ENCODE measurements at places on chromosomes 5 and 9. TPM values are rescaled to one million over a fixed set of nuclear protein-coding genes. Genes with fewer than 3 reads are reported as not detected.

GRCh38 chr9:112890106-112891081 lies at the start of gene SLC46A2:
Gene SLC46A2, minus strand, starts transcription at chr9:112890876. Its CDS starts 195 bp downstream, at chr9:112890681.
- no peaks in the 10 kb centered on the region for H3K36me3 ChIP-seq
- no peak within 1 kb of the TSS for H3K27ac ChIP-seq
- H3K27me3 ChIP-seq = no peaks in the 10 kb centered on the region
- H3K4me3 ChIP-seq = peak within 1 kb of the TSS; percentile 66
- no peaks in the 10 kb centered on the region for H3K4me1 ChIP-seq

GRCh38 chr5:150605546-150605945 lies 34.9 kb upstream of the SYNPO start:
- no peak overlapping the region for H3K4me3 ChIP-seq
- no peaks in the 10 kb centered on the region for H3K27me3 ChIP-seq
- H3K4me1 ChIP-seq = peaks cover 51% of the 10 kb centered on the region
- H3K27ac ChIP-seq = no peak overlapping the region
- H3K36me3 ChIP-seq = no peaks in the 10 kb centered on the region
- no peak for DNase-seq

GRCh38 chr9:122325124-122325523 lies 45.7 kb upstream of the PTGS1 start:
- no peak overlapping the region for H3K4me3 ChIP-seq
- peaks cover 63% of the 10 kb centered on the region for H3K36me3 ChIP-seq
- no peak for DNase-seq
- peaks cover 14% of the 10 kb centered on the region for H3K4me1 ChIP-seq

DNA sequence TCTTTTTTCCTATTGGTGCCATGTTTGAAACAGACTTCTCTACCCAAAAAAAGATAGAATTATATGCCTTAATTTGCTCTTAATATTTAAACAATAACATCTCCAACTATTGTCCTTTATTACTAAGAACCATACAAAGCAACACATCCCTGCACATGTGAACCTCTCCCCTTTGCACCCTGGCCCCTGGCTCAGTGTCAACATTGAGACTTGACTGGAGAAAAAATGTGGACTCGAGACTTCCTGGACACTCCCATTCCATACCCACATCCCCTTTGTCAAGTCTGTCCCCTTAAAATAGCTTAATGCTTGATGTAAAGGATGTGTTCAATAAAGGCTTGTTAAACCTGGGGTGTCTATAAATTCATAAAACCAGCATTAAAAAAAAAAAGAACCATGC lies 53.2 kb downstream of the TTC39B start:
- no peak overlapping the region for H3K4me3 ChIP-seq
- H3K27me3 ChIP-seq = no peaks in the 10 kb centered on the region
- DNase-seq = no peak
- no peaks in the 10 kb centered on the region for H3K4me1 ChIP-seq
- no peak overlapping the region for H3K27ac ChIP-seq

DNA sequence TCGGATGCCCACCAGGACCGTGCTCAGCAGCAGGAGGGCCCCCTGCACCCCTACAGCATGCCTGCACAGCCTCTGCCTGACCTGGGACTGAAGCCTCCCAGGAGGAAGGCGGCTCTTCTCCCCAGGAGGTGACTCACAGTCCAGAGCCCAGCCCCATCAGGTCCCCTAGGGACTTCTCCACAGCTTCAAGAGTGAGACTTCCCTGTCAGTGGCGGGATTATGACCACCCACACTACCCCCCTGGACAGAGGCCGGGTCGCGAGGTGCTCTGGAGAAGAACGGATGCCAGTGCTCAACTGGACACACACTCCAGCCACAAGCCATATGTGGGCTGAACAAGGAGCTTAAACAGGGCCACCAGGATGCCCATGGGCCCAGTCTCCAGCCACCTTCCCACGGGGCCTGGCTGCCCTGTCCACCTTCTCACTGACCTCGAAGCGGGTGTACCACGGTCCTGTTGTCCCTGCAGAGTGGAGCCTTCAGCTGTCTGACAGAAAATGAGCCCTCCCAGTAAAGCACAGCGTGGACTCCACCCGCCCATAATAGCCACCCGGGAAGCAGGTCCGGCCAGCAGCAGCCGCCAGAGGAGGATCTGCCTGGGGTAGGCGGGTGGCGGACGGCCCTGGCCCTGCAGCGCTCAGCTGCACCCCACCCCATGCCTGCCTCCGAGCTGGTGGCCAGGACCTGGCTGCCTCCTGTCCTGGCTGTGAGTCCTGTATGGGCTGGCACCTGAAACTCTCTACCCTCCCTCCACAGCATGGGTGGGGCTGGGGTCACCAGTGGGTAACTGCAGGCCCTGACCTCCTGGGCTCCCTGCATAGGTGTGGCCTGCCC lies 54.7 kb downstream of the SEMA4D start:
- H3K4me1 ChIP-seq = peaks cover 58% of the 10 kb centered on the region
- no peaks in the 10 kb centered on the region for H3K27me3 ChIP-seq
- no peak overlapping the region for H3K27ac ChIP-seq
- H3K4me3 ChIP-seq = no peak overlapping the region
- H3K36me3 ChIP-seq = no peaks in the 10 kb centered on the region

DNA sequence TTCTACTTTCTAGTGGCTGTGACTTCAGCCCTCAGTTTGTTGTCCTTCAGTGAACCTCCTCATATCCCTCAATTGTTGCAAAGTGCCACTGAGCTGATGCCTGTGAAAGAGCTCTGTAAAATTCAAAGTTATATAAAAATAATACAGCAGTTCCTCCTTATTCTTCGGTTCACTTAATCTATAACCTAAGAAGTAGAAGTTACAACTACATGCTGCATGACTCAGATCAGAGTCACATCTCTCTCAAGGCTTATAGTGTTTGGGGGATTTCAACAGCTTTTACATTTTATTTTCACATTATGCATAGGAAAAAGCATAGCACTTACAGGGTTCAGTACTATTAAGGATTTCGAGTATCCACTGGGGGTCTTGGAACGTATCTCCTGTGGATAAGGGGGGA lies 25.1 kb upstream of the GCNT1 start:
- no peak overlapping the region for H3K4me3 ChIP-seq
- H3K27me3 ChIP-seq = no peaks in the 10 kb centered on the region
- H3K36me3 ChIP-seq = no peaks in the 10 kb centered on the region
- no peak overlapping the region for H3K27ac ChIP-seq
- no peak for DNase-seq

DNA sequence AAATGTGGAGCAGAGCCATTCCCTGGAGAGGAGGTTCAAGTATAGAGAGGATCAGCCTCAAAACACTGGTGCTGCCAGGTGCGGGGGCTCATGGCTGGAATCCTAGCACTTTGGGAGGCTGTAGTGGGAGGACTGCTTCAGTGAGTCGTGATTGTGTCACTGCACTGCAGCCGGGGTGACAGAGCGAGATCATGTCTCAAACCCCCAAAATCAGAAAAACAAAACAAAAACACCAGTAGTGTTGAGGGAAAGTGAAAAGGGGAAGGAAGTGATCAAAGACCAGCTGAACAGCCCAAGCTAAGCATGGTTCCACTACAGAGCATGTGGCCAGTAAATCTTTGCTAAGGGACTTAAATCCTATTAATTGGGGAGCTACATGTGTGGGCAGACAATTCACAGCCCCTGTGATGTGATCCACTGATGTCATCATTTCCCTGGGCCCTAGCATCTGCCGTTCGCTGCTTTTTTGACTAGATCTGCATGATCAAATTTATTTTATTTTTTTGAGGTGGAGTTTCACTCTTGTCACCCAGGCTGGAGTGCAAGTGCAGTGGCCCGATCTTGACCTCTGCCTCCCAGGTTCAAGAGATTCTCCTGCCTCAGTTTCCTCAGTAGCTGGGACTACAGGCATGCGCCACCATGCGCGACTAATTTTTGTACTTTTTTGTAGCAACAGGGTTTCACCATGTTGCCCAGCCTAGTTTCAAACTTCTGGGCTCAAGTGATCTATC lies 2.7 kb upstream of the PCBD2 start:
- no peak for DNase-seq
- H3K4me1 ChIP-seq = no peaks in the 10 kb centered on the region
- no peaks in the 10 kb centered on the region for H3K27me3 ChIP-seq
- no peak overlapping the region for H3K27ac ChIP-seq

DNA sequence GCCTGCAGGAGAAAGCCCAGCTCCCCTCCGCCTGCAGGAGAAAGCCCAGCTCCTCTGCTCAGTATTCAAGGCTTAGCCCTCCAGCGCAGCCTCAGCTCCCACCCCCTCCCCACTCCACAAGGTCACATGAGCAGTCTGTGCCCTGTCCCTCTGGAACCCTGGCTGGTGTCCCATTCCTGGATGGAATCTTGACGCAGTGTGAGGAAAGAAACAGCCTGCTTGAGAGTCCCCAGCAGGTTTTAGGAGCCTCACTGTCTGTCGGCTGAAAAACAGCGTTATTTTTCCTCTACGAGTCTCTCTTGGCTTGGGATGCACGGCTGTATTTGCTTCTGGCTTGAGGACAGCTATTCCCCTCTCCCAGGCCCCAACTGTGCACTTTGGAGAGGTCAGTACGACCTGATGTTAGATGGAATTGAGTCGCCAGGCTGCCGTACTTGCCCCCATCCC lies 210.1 kb upstream of the TRIM32 start:
- no peak for DNase-seq
- H3K4me1 ChIP-seq = no peaks in the 10 kb centered on the region
- no peak overlapping the region for H3K27ac ChIP-seq
- no peaks in the 10 kb centered on the region for H3K27me3 ChIP-seq

The TGFBR1 gene
- 21.2 TPM for total RNA-seq

The NPDC1 gene
- 22.4 TPM for total RNA-seq

DNA sequence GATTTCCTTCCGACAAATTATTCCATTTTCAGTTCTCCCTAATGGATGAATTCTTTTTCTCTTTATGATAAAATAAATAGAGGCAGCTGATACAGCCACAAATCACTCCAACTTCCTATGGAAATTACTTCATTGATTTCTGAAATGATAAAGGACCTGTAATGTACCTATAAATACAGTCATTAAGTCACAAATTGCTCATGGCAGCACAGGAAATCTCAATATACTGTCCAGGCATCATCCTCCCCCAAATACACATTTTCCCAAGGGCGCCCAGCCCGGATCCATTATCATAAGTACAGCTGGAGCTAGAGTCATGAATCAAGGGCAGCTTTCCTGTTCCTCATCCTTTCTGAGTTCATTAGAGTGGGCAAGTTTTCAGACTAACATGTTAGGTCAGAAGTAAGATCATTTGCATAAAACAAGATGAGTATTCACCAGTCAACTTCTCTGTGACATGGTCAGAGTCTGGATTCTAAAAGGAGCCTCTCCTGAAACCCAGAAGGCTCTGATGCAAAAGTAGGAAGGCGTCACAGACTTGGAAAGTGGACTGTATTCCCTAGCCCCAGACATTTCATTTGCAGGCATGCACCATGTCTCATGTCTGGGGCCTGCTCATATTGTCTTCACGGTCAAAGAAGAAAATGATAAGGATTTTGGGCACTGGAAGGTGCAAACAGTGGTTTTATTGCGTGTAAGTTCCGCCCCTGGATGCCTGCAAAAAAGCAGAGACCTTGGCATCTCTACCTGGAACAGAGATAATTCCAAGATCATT lies 383.2 kb downstream of the PLK2 start:
- no peak overlapping the region for H3K4me3 ChIP-seq
- DNase-seq = no peak
- H3K4me1 ChIP-seq = peaks cover 12% of the 10 kb centered on the region
- no peak overlapping the region for H3K27ac ChIP-seq

GRCh38 chr5:33120671-33121070 lies 320.1 kb upstream of the TARS1 start:
- no peak overlapping the region for H3K27ac ChIP-seq
- no peak overlapping the region for H3K4me3 ChIP-seq
- no peaks in the 10 kb centered on the region for H3K27me3 ChIP-seq
- H3K4me1 ChIP-seq = no peaks in the 10 kb centered on the region
- H3K36me3 ChIP-seq = no peaks in the 10 kb centered on the region

GRCh38 chr9:23088932-23089364 lies 642.3 kb downstream of the DMRTA1 start:
- H3K27me3 ChIP-seq = no peaks in the 10 kb centered on the region
- H3K4me1 ChIP-seq = no peaks in the 10 kb centered on the region
- DNase-seq = no peak
- no peaks in the 10 kb centered on the region for H3K36me3 ChIP-seq
- H3K4me3 ChIP-seq = no peak overlapping the region
- no peak overlapping the region for H3K27ac ChIP-seq

The DNM1 gene
- total RNA-seq = 5.4 TPM

Measured in psoas muscle (tissue), 8 donors.